ENCODE measurements at places on chromosomes 16 and 17.

- DNase-seq: no peak
Observed at GRCh38 chr16:59697236-59697635, 963.1 kb upstream of the GOT2 start.

DNA sequence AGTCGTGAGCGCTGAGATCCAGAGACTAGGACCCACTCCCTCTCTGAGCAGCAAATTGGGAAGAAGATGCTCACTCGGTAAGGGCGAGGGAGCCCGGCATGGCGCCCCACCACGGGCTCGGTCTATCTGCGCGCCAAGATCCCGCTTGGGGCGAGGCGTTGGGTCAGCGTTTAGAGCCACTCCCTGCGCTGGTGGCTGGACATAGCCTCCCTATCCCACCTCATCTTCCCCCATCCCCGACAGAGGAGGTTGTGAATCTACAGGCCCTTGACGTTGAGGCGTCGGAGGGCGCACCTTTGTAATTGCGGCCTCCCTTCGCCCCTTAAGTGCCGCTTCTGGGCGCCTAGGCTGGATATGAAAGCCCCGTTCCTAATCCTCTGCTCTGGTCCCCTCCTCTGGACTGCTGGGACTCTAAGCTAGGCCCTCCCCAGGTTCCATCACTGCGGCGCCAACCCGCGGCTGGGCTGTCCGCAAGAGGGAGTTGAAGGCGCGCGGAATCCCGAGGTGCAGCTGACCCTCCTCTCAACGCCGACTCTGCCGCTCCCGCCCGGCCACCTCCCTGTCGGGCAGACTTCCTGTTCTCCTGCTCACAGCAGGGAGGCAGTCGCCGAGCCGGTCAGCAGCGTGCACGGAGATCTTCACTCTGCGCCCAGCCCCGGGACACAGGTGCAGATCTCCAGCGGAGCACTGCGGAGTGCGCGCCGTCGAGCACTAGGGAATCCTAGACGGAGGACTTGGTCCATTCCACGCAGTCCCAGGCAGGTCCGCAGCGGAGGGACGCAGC lies 16.1 kb upstream of the HOXB9 start:
- no peak for DNase-seq

DNA sequence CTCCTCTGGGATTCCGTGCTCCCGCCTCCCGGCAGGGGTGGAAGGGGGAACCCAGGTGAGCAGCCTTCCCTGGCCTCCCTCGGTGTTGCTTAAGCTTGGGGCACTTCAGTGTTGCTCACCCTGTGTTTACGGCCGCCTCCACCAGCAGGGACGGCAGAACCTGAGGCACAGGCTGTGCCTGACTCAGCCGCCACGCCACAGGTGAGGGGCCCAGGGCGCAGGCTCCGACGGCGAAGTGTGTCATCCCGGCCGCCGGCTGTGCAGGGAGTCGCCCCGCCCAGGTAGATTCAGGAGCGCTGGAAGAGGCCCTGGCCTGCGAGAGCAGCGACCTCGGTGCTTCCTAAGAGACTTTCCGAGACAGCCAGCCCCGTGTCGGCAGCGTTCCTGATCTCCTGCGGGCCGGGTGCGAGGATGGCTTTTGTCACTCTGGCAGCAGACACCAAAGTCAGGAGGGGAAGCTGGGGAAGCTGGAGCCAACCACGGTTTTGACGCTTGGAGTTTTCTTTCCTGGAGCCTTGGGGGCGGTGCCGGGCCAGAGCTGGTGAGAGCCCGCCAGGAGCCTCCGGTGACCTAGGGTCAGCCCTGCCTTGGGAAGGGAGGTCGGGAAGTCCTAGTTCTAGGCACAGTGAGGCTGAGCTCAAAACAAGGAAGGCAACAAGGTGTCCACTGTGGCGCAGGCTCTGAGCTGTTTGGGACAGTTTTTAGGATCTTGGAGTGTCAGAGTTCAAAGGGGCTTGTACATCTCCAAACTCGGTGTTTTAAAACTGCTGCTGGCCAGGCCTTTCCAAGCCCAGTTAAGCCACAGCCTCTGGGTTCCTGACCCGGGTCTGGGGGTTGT lies 2.1 kb downstream of the GSE1 start:
- DNase-seq: no peak

- no peak for DNase-seq
Observed at GRCh38 chr16:65769776-65770438, 596.6 kb upstream of the CDH5 start.

- no peak for DNase-seq
Observed at GRCh38 chr16:51831595-51832367, 680.7 kb upstream of the SALL1 start.

DNA sequence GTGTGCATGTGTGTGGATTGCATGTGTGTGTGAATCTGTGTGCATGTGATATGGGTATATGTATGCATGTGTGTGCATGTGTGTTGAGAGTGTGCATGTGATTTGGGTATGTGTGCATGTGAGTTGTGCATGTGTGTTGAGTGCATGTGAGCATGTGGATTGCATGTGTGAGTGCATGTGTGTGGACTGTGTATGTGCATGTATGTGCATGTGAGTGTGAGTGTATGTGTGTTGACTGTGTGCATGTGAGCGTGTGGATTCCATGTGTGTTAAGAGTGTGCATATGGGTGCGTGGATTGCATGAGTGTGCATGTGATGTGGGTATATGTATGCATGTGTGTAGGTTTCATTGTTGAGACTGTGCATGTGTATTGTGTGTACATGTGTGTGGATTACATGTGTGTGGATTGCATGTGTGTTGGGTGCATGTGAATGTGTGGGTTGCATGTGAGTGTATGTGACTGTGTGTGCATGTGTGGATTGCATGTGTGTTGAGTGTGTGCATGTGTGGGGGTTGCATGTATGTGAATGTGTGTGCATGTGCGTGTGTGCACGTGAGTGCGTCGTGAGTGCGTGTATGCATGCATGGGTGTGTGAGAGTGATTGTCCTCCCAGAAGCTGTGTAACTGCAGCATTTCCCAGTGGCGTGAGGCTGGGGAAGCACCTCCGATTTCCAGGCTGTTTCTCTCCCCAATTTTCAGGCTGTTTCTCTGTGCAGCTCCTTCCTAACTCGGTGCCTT lies 19.4 kb downstream of the C1QTNF1 start:
- DNase-seq: no peak

All from GM19239 (cell line).